ENCODE measurements at places on chromosomes 2 and 18.

DNA sequence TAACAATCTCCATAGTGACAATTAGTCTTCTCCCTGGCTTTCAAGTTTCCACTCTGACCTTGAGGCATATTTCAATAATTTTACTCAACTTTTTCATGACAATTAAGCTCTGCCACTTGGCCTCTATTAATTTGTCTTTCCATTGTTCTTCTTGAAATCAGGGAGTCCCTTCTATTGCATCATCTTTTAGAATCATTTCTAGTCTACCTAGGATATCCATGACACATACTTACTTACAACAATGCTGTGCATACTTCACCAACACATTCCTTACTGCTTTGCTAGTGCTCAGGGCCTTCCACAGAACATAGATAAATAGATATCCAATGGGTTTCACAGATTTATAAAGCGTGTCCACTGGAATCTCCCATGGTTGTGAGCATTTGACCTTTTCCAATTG, 331.5 kb upstream of the LRP1B start:
- no peak for DNase-seq

DNA sequence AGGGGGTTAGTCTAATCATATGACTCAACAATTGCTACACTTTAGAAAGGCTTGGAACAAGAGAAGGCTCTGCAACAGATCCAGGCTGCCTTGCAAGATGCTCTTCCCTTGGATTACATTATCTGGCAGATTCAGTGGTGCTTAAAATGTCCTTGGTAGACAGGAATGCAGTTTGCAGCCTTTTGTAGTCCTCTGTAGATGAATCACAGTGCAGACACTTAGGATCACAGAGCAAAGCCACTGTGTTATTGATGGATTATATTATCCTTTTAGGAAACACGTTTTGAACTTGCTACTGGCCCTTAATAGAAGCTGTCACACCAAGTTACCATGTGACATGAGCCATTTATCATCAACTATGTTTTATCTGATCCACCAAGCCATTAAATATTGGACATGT, 152.2 kb downstream of the CBLN2 start:
- no peak for DNase-seq

DNA sequence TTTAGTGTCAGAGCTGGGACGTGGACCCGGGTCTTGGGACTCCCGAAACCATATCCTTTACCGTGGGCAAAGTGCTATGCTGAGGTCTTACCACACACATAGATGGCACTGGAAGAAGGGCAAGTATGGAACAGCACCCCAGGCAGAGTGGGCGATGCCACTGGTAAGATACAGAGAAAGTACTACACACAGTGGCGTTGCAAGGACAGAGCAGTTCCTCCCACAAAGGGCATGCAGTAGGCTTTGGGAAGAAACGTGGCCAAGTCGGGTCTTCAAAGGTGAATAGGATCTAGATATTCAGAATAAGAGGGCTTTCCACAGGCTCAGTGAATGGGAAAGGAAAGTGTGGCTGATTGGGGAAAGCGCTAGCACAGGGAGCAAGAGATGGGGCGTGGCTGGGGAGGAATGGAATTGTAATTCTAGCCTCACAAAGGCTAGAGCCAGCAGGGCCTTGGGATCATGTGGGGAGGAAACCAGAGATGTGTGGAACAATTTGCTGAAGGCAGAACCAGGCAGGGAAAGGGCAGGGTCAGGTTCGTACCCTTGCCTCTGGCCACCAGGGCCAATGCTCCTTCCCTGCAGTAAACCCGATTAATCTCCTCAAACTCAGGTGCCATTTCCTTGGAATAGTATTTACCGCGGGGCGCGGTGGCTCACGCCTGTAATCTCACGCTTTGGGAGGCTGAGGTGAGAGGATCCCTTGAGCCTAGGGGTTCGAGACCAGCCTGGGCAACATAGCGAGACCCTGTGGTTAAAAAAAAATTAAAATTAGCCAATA, 36.0 kb downstream of the PCBP1 start:
- DNase-seq: no peak

GRCh38 chr2:207008105-207008990, 69.0 kb downstream of the CPO start:
- DNase-seq: no peak

DNA sequence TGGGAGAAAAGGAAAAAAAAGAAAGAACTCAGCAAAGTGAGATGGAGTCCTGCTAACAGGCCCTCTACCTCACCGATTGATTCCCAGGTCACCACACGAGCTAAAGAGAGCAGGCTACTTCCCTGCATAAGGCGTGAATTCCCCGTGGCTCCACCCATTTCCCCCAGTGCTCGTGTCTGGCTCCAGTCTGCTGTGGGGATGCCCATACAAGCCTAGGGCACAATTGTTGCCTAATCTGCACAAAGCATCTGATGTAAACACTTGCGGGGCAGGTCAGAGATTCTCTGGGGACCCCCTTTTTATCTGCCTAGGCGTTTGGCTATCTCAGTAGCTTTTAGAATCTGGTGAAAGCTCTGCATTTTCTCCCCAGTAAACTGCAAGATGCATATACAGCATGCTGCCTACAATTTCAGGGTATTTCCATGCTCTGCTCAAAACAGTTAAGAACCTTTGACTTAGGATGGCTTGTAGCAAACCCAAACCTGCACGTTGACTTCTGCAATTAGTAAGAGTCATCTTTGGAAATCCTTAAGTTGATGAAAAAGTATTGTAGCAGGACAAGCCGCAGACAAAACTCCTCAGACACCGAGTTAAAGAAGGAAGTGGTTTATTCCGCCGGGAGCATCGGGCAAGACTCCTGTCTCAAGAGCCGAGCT, 34.8 kb downstream of the MYO3B start:
- DNase-seq: no peak

DNA sequence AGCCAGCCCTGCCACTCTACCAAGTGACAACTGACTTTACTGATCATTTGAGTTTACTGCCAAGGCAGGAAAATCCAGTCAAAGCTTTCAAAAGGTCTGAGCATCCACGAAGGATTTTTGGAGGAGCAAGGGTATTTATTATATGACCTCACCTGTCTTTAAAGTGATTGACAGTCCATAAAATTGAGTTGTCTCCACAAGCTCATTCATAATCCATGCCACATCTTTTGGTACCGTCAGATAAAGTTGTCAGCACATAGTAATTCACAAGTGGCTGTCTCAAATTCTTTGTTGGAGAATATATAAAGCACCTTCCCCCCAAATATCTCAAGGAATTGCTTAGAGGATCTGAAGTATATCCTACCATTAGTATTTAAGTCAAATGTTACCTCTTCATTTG, 240.5 kb downstream of the METTL4 start:
- DNase-seq: no peak

DNA sequence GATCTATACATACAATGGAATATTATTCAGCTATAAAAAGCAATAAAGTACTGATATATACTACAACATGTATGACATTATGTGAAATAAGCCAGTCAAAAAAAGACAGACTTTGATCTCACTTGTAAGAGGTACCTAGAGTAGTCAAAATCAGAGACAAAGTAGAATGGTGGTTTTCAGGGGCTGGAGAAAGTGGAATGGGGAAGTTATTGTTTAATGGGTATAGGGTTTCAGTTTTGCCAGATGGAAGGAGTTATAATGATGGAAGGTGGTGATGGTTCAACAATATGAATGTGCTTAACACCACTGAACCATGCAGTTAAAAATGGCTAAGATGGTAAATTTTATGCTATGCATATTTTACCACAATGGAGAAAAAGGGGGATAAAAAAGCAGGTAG, 6.3 kb downstream of the COBLL1 start:
- no peak for DNase-seq

DNA sequence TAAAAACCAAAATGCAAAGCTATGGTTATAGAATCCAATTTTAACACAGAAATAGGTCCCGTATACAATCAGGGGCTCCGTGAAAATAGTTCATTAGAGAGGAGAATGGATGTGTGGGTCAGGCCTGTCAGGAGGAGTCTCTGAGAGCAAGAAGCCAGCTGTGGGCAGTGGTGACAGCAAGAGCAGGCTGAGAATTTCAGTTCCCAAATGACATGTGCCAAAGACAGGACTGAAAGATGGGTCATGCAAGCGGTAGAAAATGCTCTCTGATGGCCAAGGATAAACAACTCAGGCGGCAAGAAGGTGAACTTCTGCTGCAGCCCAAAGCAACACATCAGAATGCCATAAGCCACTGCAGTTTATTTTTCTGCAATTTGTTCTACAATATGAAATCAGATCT, 100.4 kb downstream of the CCDC141 start:
- no peak for DNase-seq

Data from activated T-cell treated with anti-CD3 and anti-CD28 coated beads for 48 hours (primary cell).